Left kidney (tissue), 8 donors: ENCODE measurements at places on chromosomes 5 and 9. TPM values are rescaled to one million over a fixed set of nuclear protein-coding genes. Genes with fewer than 3 reads are reported as not detected.

OR1Q1 gene
- not detected for polyA plus RNA-seq

ANKRD31 gene
- polyA plus RNA-seq, result 0.86 TPM

DNAH5 gene
- polyA plus RNA-seq, result 2.0 TPM

SHISAL2B gene
- 0.27 TPM for polyA plus RNA-seq
